A549 treated with CpdA at 1 μM for 4 hours (cell line): ENCODE measurements at places on chromosomes 7 and 10. TPM values are rescaled to one million over a fixed set of nuclear protein-coding genes. Genes with fewer than 3 reads are reported as not detected.

Gene HECW1
- total RNA-seq, result 10.9 to 14.2 TPM (median 12.0 TPM) in 5 replicates

Gene CRPPA
- 0.52 to 0.79 TPM (median 0.70 TPM) in 5 replicates for total RNA-seq

Gene TFEC
- 0.01 to 0.10 TPM in 2 of 5 replicates, not detected in the others for total RNA-seq

Gene AP1S1
- 131 to 162 TPM (median 147 TPM) in 5 replicates for total RNA-seq

Gene FAM24B
- 13.1 to 15.6 TPM (median 14.3 TPM) in 5 replicates for total RNA-seq

Gene ABCB1
- 0.08 to 0.18 TPM (median 0.15 TPM) in 3 of 5 replicates, not detected in the others for total RNA-seq

Gene MCU
- 32.0 to 40.2 TPM (median 36.3 TPM) in 5 replicates for total RNA-seq

Gene GDF10
- total RNA-seq, result 0.06 to 0.17 TPM (median 0.13 TPM) in 5 replicates

Gene OR6V1
- not detected in 5 replicates for total RNA-seq

Gene SRI
- 99.7 to 141 TPM (median 133 TPM) in 5 replicates for total RNA-seq

Gene PLA2G12B
- not detected in 5 replicates for total RNA-seq

Gene TDRD1
- not detected in 5 replicates for total RNA-seq

Gene FLNC
- 4.0 to 7.5 TPM (median 5.2 TPM) in 5 replicates for total RNA-seq

Gene C10orf62
- total RNA-seq, result 0.12 TPM in 1 of 5 replicates, not detected in the others

Gene NUDT13
- total RNA-seq, result 2.2 to 5.4 TPM (median 2.9 TPM) in 5 replicates

Gene CDC14C
- not detected in 5 replicates for total RNA-seq

Gene MYL7
- not detected in 5 replicates for total RNA-seq

Gene VSIR
- total RNA-seq, result 19.4 to 29.3 TPM (median 28.8 TPM) in 5 replicates

Gene MACC1
- total RNA-seq, result not detected in 5 replicates

Gene CHST3
- 34.9 to 42.8 TPM (median 36.6 TPM) in 5 replicates for total RNA-seq

Gene CD36
- 0.13 to 0.22 TPM in 2 of 5 replicates, not detected in the others for total RNA-seq

Gene PNLIPRP2
- 0.09 to 0.13 TPM (median 0.10 TPM) in 3 of 5 replicates, not detected in the others for total RNA-seq

Gene GRID2IP
- 0.01 TPM in 1 of 5 replicates, not detected in the others for total RNA-seq

Gene ETV1
- 2.5 to 3.4 TPM (median 2.7 TPM) in 5 replicates for total RNA-seq

Gene CFAP46
- total RNA-seq, result 1.0 to 1.5 TPM (median 1.3 TPM) in 5 replicates

Gene LEP
- not detected in 5 replicates for total RNA-seq

Gene NOC3L
- 22.7 to 31.8 TPM (median 25.4 TPM) in 5 replicates for total RNA-seq

Gene MCM10
- 21.6 to 30.8 TPM (median 23.2 TPM) in 5 replicates for total RNA-seq

Gene NEBL
- total RNA-seq, result 3.0 to 4.7 TPM (median 3.9 TPM) in 5 replicates

Gene POLR2J
- total RNA-seq, result 107 to 116 TPM (median 110 TPM) in 5 replicates

Gene ZNF394
- total RNA-seq, result 15.1 to 19.6 TPM (median 18.5 TPM) in 5 replicates

Gene FAM25A
- total RNA-seq, result 1.1 TPM in 1 of 5 replicates, not detected in the others

Gene CYP2E1
- 0.09 to 0.22 TPM (median 0.20 TPM) in 4 of 5 replicates, not detected in the other for total RNA-seq

Gene SUN3
- 0.15 to 0.91 TPM in 2 of 5 replicates, not detected in the others for total RNA-seq

Gene IFIT2
- total RNA-seq, result 2.3 to 4.9 TPM (median 3.1 TPM) in 5 replicates

Gene TRPV6
- total RNA-seq, result not detected in 5 replicates

Gene ZNF503
- 8.5 to 13.3 TPM (median 12.4 TPM) in 5 replicates for total RNA-seq

Gene PNLIPRP3
- not detected in 5 replicates for total RNA-seq

Gene BMPER
- 7.2 to 12.3 TPM (median 8.3 TPM) in 5 replicates for total RNA-seq

Gene GFRA1
- 8.6 to 11.3 TPM (median 9.9 TPM) in 5 replicates for total RNA-seq

Gene UCN3
- total RNA-seq, result not detected in 5 replicates

Gene IFIT1B
- not detected in 5 replicates for total RNA-seq

Gene PIK3AP1
- 0.36 to 0.92 TPM (median 0.66 TPM) in 5 replicates for total RNA-seq

Gene CALML3
- not detected in 5 replicates for total RNA-seq

Gene ADAM22
- total RNA-seq, result 0.14 to 0.55 TPM (median 0.24 TPM) in 5 replicates

Gene PON3
- 28.2 to 39.2 TPM (median 35.7 TPM) in 5 replicates for total RNA-seq

Gene ADAM8
- 2.2 to 4.4 TPM (median 3.3 TPM) in 5 replicates for total RNA-seq

Gene RASSF4
- 1.1 to 1.7 TPM (median 1.3 TPM) in 5 replicates for total RNA-seq

Gene NRG3
- total RNA-seq, result not detected in 5 replicates

Gene CYP2C9
- 0.07 to 0.11 TPM in 2 of 5 replicates, not detected in the others for total RNA-seq

Gene SMURF1
- total RNA-seq, result 24.1 to 30.3 TPM (median 25.8 TPM) in 5 replicates

Gene OR2A12
- total RNA-seq, result not detected in 5 replicates

Gene FUOM
- 12.6 to 17.3 TPM (median 13.8 TPM) in 5 replicates for total RNA-seq

Gene ZNF804B
- not detected in 5 replicates for total RNA-seq

Gene ELAPOR2
- 0.06 to 0.35 TPM in 2 of 5 replicates, not detected in the others for total RNA-seq

Gene MYOF
- total RNA-seq, result 193 to 274 TPM (median 219 TPM) in 5 replicates
